Neural crest cell (in vitro differentiated cells): ENCODE measurements at places on chromosomes 1 and 21. TPM values are rescaled to one million over a fixed set of nuclear protein-coding genes. Genes with fewer than 3 reads are reported as not detected.
A peak's percentile ranks its signal among the peaks of the same experiment; 100 is the strongest.

DNA sequence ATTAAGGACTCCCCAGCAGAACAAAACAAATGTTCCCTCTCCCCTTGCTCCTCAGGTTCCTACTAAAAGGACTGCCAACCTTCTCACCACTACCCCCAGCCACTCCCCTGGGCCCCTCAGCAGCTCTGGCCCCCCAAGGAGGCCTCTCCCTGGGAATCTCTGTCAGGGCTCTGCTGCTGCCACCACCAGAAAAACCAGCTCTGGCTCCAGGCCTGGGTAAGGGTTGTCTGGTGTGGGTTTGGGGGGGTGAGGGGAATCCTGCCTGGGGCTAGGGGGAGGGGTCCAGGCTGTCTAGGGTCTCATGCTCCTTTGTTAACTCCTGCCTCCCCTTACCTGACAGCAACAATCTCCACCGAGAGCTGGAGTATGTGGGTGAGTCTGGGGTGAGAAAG is 4.8 kb downstream of the NECTIN4 start:
- DNase-seq = no peak

Gene BTG3
- total RNA-seq = 35.9 and 39.4 TPM in 2 replicates

GRCh38 chr1:169604781-169605560 is 18.7 kb upstream of the F5 start:
- no peak for DNase-seq

DNA sequence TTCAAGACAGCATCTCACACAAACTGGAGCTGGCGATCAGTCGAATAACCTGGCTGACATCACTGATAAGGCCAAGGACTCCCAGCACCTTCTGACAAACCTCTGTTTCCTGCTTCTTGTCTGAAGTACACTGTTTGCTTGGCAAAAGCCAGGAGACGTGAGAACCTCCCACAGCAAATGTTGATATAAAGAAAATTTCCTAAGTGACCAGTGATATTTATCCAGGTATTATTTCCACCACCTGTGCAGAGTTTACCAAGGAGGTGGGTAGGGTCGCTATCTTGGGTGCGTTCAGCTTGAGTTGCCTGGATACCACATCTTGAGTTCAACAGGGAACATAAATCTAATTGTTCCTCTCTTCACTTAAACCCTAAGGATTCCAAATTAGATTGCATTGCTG is 72.9 kb downstream of the SETD4 start:
- DNase-seq = no peak

Gene LORICRIN
- total RNA-seq = not detected in 2 replicates

Gene CRB1
- 1.8 and 1.9 TPM in 2 replicates for total RNA-seq

GRCh38 chr1:44068442-44068921 is 37.2 kb upstream of the SLC6A9 start:
- no peak for DNase-seq

- no peak for DNase-seq
These were observed 40.5 kb upstream of the HMCN1 start for GRCh38 chr1:185693654-185694053.

GRCh38 chr1:202230939-202231645 is 37.5 kb downstream of the LGR6 start:
- DNase-seq = no peak

Gene SMG7
- total RNA-seq = 72.4 and 80.3 TPM in 2 replicates

Gene FALEC
- 1.2 and 1.3 TPM in 2 replicates for total RNA-seq

- peak; percentile 76 for DNase-seq
These were observed at the start of gene MDM4 for GRCh38 chr1:204516180-204516879. Gene MDM4 (plus strand): TSS chr1:204516406. CDS start chr1:204525519, 9,113 bp downstream.

GRCh38 chr1:72547412-72547811 is 265.1 kb upstream of the NEGR1 start:
- DNase-seq = no peak

Gene PADI2
- total RNA-seq = 0.16 and 0.20 TPM in 2 replicates

Gene AADACL3
- not detected in 2 replicates for total RNA-seq

DNA sequence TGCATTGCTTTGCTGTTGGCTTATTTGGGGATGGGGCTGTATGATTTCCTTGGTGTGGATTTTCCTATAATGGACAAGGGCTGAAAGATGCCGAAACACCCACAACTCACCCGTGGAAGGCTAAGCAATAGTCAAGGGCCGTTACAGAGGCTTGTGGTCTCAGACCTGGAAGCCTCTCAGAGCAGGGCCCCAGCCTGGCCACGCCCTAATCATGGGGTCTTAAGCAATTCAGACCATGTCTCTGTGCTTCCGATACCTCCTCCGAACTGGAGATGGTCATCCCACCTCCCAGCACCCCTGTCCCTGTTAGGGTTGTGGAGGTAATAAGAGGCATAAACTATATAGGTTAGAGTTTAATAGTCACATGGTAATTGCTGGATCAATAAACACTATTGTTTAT is 3.4 kb downstream of the ABCG1 start:
- no peak for DNase-seq
